Effector memory CD8-positive, alpha-beta T cell (primary cell): ENCODE measurements at places on chromosomes 12 and 14.

DNA sequence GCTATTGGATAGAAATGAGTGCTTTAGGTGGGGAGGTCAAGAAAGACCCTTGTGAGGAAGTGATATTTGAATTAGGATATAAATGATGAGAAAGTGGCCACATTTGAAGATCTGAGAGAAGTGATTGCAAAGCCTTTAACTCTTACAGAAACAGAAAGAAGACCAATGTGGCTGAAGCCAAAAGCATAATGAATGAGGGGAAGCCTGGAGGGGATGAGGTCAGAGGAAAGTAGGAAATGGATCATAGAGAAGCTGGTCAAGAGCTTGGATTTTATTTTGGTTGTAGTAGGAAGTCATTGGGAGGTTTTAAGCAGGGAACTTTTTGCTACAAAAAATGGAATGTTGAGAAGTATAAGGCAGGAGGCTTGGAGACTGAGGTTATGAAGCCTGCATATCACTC lies 3.5 kb upstream of the GYS2 start:
- no peak for DNase-seq

- DNase-seq = no peak
These were observed 25.9 kb downstream of the MMP17 start for GRCh38 chr12:131853832-131854797.

- no peak for DNase-seq
These were observed 22.8 kb downstream of the PPP1R36 start for GRCh38 chr14:64572386-64573104.

- DNase-seq = no peak
These were observed 440 bp upstream of the ISM2 start for GRCh38 chr14:77498984-77499527.

DNA sequence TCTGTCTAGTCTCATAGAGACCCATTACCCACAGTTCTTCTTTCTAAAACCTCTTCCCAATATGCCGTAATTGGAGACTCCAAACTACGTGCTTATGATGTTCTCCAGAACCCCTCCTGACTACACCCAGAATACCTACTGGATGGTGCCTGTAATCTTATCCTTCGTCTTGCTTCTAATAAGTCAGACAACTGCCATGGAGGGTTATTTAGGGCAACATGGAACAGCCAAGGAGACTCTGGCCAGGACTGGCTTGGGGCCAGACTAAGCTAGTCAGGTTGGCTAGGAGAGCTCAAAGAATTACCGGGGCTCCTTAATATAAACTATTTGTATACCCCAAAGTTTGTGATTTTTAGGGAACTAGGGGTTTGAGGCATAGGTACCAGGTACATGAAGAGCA lies 6.8 kb downstream of the PFKM start:
- no peak for DNase-seq

DNA sequence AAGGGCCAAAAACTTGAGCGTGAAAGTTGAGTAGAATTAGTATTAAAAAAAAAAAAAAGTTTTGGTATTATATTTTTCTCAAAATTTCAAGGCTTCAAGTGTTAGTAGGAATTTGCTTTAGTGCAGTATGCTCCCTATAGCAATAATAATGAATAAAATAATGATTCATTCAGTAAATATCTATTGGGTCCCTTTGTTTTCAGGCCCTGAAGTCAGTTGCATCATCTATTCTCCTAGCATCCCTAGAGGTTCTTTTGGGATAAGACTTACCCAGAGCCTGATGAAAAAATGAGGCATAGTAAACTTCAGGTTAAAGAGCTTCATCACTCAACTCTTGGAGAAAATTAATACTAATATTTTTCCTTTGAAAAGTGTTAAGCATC lies 1.1 kb downstream of the KMT5A start:
- DNase-seq = no peak

- DNase-seq = no peak
These were observed 230.7 kb upstream of the RTL1 start for GRCh38 chr14:101134161-101134631.

DNA sequence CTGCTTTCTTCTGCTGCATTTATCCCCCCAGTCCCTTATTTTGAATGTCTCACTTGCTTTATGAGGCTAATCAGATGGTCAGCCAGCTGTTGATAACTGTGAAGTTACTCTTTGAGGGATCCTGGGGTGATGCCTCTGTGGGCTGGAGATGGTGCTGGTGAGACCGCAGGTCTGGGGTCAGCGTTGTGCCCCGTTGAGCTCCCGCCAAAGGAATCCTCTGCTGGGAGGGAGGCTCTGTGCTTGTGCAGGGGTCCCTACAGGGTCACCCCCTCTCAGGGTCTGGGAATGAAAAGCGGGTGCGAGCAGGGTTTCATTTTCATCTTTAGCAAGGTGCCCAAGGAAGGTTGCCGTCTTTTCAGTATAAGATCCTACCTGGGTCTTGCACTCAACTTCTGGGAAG lies 161.2 kb upstream of the RTL1 start:
- no peak for DNase-seq

GRCh38 chr12:47576289-47576945 lies 129.4 kb downstream of the RPAP3 start:
- DNase-seq = no peak

- DNase-seq = no peak
These were observed 291.8 kb upstream of the TBX3 start for GRCh38 chr12:114975640-114976310.

DNA sequence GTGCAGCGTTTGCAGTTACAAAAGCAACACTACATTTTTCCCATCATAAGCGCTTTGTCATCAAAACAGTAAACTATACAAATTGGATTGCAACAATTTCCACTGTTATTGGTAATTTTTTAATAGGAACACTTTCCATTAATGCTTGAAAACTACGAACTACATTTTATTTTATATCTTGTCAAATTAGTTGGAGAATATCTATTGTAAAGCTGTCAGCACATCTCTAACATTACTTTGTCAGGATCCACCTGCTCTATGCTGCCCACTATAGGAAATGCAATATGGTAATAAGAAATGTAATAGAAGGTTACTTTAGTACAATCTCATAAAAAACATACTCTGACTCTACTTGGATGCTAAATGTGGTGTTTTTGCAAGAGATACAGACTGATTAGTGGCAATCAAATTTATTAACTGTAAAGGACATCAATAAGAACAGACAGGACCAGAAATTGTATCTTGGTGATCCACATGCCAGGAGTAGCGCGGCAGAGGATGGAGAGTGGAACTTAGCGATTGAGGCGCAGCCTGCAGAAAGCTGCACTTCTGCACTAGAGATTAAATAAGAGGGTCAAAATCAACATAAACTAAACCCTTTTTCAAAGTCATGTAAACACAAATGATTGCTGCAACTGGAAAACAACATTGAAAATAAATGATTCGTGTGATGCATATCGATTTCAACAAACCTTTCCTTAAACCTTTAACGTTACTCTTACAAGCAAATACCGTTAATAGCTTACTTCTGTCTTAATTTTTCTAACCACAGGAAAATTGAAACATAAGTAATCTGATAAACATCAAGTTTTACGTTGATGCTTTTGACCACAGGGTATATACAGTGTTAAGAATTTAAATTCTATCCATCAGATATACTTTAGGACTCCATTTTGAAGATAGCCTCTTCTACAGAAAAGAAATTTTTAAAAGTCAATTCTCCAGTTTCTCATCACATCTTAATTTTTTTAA lies 3.6 kb upstream of the ARID2 start:
- DNase-seq = peak; percentile 35

DNA sequence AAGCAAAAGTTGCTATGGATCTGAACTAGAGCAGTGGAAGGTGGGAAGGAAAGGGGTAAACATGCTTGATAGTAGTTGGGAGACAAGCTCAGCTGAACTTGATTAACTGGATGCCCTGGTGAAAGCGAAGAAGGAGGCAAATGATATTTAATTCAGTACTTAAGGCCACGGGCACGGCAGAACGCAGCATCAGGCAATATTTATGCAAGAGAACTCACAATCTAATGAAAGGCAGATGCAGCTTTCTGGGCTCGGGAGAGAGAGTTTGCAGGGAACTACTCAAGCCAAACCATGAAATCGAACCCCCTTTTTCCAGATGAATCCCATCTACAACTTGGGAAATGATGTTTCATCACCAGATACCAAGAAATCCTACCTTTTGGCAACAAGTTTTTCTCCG lies 3.5 kb upstream of the CNIH1 start:
- DNase-seq = no peak

GRCh38 chr14:69079188-69079742 lies 73.7 kb downstream of the DCAF5 start:
- DNase-seq = no peak

DNA sequence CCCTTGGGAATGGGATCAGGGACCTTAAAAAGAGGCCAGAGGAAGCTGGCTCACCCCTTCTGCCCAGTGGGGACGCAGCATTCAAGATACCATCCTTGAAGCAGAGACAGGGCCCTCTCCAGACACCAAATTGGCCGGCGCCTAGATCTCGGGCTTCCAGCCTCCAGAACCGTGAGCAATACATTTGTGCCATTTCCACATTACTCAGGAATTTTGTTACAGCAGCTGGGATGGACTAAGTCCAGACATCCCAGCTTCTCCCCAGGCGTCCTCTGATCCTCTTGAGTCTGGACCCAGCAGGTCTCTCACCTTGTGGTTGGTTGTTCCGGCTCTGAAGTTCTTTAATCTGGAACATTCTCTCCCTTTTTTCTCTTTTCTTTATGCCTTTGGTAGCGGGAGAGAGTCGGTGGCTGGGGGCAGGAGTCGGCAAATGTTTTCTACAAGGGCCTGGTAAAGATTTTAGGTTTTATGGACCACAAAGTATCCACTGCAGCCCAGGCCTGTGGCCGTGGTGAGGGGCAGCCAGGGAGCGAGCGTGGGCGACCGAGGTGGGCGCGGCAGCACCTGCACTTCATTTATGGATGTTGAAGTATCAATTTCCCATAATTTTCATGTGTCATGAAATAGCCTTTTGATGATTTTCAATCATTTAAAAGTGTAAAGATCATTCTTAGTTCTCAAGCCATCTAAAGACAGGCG lies 4.8 kb downstream of the CEP170B start:
- no peak for DNase-seq

GRCh38 chr12:48374164-48374563 lies 23.4 kb upstream of the ZNF641 start:
- DNase-seq = no peak

- no peak for DNase-seq
These were observed 117.3 kb upstream of the OVCH1 start for GRCh38 chr12:29614694-29615325.

DNA sequence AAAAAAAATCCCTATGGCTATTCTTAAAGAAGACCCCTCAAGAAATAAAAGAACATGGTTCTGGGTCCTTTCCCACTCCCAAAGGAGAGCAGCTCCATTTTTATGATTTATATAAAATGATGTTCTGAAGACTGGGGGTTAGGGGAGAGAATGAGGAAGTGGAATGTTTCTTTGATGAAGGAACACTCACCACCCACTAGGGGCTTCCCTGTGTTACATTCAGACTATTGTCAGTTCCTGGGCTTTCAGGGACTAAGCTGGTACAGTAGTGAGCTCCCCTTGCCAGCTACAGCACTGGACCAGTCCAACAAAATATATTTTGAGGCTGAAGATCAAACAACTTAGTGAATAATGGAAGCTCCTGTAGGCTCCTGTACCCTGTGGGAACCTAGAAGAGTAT lies 98.9 kb downstream of the HMGA2 start:
- DNase-seq = no peak

DNA sequence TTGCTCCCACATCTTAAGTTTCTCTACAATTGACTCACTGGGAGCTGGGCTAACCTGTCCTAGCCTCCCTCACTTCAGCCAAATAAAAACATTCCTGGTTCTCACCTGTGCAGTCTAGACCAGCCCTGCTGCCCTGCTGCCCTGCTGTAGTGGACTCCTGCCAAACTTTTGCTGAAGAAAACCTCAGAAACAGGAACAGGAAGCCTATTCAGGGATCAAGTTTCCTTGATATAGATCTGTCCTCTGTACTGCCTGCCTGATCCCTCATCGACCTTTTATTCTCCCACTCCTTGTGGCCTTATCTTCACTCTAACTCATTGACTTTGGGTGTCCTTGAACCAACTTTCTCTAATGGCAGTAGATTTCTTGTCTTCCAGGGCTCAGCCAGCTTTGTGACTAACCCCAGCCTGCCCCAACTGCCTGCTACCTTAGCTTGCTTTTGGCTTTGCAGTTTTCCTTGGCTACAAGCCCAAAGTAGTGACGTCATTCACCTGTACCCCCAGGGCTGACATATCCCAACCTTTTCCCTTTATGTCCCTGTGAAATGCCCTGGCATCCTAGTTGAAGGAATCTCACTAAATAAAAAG lies 234.8 kb downstream of the DUSP6 start:
- DNase-seq = no peak

DNA sequence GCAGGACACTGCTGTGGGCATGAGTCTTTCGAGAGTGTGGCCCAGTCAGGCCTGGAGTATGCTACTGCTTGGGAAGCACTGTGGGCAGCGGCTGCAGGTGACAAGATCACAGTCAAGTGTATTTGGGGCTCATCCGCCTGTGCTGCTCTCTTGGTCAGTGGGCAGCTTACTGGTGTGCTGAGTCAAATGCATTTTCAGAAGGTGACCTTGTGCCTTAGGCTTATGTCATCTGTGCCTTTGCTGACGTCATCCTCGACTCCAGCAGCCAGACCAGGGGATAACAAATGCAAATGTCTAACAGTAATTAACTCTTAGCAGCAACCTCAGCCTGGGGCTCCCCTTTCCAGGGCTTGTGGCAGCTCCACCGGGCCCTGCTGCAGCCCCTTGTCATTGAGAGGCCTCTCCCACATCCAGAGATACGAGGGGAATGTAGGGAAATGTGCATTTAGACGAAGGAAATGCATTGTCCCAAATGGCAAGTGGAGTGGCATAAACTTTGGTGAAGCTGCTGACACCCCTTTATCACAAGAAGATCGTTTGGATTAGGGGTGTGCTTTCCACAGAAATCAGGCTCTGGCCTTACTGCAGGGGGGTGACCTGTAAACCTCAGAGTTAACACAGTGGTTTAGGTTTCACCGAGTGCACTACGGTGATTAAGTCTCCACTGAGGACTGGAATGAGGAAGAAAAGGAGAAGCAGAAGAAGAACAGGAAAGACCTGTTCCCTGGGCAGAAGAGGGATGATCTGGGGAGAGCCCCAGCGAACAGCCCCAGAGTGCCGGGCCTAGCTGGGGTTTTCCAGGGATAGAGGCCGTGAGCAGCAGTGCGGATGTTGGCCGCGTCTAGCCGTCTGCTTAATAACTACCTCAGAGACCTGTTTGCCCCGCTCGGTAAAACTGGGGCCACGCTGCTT lies 39.7 kb downstream of the PSMA6 start:
- no peak for DNase-seq

DNA sequence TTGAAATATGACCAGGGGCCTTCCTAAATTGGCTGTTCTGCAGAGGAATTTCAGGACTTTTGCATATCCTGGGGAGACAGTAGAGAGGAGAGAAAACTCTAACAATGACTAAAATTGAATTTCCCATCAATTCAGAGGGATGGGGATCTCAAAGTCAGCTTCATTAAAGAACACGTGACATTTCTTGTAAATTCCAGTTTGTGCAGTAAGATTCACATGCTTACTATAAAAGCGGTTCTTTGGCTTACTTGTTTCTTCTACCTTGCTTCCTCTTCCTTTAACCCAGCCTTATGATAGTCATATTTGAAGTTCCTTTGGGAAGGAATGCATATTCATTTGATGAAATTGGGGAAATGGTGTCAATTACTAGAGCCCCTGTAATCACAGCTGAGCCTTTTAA lies 143.7 kb upstream of the GZMB start:
- no peak for DNase-seq

- DNase-seq = no peak
These were observed 1.5 kb upstream of the CRIP2 start for GRCh38 chr14:105473033-105473676.
